ENCODE measurements at places on chromosomes 3 and 15. TPM values are rescaled to one million over a fixed set of nuclear protein-coding genes. Genes with fewer than 3 reads are reported as not detected.

The CACNA1D gene
- total RNA-seq = 23.0 TPM

The FBN1 gene
- 0.46 TPM for total RNA-seq

The ATP13A4 gene
- total RNA-seq = not detected

The MCTP2 gene
- 0.15 TPM for total RNA-seq

The CHRD gene
- 1.4 TPM for total RNA-seq

The CIAO2A gene
- total RNA-seq = 89.8 TPM

The SOX14 gene
- total RNA-seq = not detected

The SPTBN5 gene
- 2.1 TPM for total RNA-seq

The GOLGA8S gene
- total RNA-seq = 0.15 TPM

The ANKUB1 gene
- total RNA-seq = not detected

The FGF7 gene
- total RNA-seq = not detected

The NEK10 gene
- 5.7 TPM for total RNA-seq

The SPRED1 gene
- total RNA-seq = 29.6 TPM

The ABCC5 gene
- 35.1 TPM for total RNA-seq

The EXD1 gene
- total RNA-seq = 0.15 TPM

The A4GNT gene
- not detected for total RNA-seq

The MAP2K5 gene
- 18.3 TPM for total RNA-seq

The COL8A1 gene
- total RNA-seq = 0.13 TPM
